ENCODE measurements at places on chromosomes 5 and 9.

- DNase-seq, result no peak
These were observed 199.4 kb downstream of the ARRDC3 start for GRCh38 chr5:91183743-91184142.

DNA sequence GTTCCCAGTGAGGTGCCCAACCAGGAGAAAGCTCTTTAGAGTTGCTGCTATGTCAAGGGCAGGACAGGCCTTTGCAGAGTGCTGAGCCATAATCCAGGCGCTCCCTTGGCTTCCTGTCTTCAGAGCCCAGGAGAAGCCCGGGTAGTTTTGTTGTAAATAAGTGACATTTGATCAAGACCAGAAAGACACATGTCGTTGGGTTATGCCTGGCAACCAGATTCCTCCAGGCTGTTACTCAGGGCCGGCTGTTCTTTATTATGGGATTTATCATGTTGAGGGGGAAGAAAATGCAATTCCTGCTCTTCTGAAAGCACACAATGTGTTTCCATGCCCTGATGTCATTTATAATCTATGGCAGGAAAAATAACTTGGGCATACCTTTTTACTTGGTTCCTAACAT, 39.3 kb upstream of the SEMA4D start:
- no peak for DNase-seq

- no peak for DNase-seq
These were observed 16.6 kb downstream of the F2R start for GRCh38 chr5:76732405-76733048.

- DNase-seq, result peak; percentile 17
These were observed 59.2 kb upstream of the TRAF1 start for GRCh38 chr9:120985819-120986222.

DNA sequence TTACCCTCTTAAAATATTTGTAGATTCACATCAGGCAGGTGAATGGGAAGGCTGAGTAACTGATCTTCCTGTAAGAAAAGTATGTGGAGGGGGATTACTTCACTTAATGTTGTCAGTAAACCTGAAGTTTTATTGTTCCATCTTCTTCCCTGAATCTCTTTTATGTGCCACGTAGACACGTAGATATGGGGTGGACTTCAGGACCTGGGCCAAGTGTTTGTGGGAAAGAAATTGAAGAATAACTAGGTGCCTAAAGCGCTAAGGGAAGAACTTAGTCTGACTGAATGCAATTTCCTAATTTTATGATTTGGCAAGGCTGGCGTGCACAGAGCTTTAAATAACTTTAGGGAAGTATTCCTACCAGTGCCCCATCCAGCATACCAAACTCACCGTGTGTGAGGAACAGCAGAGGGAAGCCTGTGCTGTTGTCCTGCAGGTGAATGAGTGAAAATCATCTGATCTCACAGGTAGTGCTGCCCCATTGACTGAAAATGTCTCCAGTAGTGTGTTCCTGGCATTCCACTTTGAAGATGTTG, 323.4 kb downstream of the KDM4C start:
- DNase-seq, result no peak

DNA sequence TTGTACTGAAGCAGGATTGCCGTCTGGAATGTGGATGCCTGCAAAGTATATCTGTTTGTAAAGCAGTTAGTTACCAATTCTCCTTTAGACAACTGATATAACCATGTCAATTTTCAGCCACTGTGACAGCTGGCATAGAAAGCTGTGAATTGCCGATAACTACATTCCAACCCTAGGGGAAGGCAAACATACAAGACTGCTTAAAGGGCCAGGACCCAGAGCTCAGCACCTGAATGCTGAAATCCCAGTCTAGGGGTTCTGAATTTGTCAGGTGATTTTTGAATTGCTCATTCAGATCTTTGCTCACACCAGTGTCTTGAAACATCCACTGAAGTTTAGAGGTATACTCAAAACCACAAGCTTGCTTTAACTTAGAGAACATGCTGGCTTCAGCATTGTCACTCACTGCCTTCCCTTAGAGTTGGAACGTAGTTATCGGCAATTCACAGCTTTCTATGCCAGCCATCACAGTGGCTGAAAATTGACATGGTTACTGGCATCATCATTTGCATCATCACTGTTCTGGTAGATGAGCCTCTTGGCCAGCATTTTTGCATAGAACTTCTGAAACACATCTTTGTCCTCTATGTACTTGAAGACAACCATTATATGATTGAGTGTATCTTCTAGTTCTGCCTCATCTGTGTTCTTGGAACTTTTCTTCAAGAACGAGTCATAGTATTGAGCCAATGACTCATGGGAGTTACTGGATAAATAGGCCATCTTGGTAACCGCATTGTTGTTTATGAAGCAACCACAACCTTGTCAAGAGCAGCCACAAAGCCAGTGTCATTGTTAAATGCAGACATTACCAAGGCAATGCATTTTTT, 82.1 kb downstream of the CCDC192 start:
- DNase-seq, result peak; percentile 35

- no peak for DNase-seq
These were observed 81.5 kb upstream of the GRHPR start for GRCh38 chr9:37340961-37341360.

DNA sequence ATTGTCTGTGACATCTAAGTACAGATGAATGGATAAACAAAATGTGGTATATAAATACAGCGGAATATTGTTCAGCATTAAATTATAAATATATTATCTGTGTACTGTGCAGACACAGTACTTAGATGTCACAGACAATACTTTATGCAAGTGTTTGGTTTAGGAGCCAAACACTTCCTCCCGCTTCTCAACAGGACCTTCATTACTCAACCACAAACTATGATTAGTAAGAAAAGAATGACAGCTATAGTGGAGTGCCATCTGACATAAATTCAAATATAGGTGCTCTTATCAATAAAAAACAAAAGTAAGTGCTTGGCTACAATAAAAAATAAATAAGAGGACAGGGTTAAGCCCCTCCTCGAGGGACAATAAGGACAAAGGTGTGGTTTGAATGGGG, 38.9 kb upstream of the STX17 start:
- DNase-seq, result no peak

- no peak for DNase-seq
These were observed 9.3 kb downstream of the OR1N2 start for GRCh38 chr9:122562134-122562760.

DNA sequence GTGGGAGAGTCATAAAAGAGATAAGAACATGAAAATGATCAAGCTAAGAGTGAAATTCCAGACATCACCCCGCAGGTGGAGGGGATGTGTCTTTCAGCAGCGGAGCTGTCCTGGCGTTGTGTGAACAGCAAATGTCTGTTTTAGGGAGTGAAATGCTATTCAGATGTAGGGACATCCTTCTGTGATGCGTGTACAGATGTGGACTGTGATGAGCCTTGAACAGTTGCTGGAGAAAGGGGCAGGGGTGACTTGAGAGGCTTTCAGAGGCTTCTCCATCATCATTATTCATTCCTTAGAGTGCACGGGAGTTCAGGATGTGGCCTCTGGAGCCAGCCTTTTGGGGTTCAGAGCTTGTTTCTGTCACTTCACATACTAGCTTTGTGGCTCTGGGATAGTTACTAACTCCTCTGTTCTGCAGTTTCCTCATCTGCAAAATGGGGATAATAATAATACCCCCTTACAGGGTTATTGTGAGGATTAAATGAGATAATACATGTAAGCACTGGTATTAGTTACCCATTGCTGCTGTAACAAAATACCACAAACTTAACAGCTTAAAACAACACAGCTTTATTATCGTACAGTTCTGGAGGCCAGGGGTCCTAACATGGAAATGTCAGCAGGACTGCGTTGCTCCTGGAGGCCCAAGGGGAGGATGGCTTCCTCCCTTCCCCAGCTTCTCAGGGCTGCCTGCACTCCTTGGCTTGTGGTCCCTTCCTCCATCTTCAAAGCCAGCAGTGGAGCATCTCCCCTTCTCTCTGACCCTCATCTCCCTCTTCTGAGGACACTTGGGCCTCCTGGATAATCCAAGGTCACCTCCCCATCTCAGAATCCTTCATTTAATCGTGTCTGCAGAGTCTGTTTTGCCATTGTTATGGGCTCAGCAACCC, 9.4 kb downstream of the TRAF1 start:
- no peak for DNase-seq

- DNase-seq, result no peak
These were observed 12.8 kb upstream of the ANGPTL2 start for GRCh38 chr9:127135056-127135745.

GRCh38 chr9:90017679-90018078, 412.9 kb downstream of the GADD45G start:
- no peak for DNase-seq

GRCh38 chr5:147483961-147484707, 25.7 kb downstream of the DPYSL3 start:
- DNase-seq, result peak; percentile 99

DNA sequence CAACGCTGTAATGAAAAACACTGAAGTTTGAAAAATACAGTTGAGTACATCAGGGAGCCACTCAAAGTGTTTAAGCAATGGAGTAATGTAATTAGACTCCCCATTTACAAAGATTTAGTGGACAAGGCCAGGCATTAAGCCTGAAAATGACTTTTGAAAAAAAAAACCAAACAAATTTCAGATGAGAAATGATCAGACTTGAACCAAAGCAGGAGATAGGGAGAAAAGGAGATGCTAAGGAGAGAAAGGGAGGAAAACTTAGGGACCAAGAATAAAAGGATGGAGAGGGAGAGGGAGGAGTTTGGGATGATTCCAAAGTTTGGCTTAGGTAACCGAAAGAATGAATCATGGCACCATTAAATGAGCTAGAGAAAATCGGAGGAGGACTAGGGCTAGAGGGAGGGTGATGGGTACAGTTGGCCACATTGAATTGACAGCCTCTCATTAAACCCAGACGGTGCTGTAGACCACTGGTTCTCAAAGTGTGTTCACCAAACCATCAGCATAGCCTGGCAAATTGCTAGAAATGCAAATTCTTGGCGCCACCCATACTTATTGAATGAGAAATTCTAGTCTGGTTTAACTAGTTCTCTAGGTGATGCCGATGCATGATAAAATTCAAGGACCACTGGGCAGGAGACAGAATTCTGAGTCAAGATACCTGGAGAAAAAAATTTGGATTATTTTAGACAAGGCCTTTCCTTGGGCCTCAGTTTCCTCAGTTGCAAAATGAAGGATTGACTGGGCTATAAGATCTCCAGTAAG, 6.2 kb upstream of the CPEB4 start:
- no peak for DNase-seq

DNA sequence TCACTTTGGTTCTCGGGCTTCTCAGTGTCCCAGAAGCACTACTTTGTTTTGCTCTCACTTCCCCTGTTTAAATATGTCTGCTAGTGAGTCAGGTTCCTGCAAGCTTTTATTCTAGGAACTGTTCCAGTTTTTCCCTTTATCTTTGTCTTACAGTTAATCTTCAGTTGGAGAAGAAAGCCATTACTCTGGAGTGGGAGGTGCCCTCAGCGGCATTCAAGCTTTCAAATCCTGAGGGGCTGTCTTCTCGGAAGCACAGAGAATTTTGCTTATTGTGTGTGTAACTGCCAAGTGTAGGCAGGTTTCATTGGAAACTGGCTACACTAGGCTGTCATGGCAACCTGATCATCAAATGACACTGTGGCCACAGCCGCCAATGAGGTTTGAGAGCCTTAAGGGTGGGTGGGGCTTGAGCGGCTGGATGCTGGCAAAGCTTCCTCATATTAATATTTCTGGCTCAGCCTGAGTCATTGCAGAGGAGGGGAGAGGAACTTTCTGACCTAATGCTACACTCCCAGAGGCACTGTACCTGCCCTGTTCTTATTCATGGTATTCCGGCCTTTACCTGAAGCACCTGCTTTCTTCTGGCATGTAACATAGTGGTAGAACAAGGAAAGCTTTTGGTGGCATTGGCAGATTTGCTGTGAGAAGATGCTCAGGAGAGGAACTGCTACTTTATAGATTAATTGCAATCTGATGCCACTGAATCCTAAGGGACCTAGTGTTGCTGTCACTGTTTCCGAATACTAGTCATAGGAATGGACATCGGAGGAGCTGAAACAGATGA, 26.3 kb downstream of the SLC25A25 start:
- DNase-seq, result peak; percentile 93

DNA sequence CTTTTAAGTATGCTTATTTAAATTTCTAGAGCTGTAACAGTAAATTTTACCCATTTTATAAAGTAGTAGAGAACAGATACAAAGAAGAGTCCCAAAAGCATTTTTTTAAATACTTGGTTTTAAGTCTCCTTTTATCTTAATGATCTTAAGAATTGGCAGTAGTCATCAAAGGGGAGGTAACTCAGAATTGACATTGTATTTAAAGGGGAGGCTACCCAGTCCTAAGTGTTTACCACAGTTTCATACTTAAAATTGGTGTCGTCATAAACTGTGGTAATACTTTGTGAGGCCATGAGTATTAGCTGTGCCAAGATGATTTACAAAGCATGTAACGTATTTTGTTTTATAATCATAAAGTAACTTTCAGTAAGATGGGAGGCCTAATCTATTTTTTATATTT, 14.8 kb downstream of the SLC25A46 start:
- DNase-seq, result no peak

DNA sequence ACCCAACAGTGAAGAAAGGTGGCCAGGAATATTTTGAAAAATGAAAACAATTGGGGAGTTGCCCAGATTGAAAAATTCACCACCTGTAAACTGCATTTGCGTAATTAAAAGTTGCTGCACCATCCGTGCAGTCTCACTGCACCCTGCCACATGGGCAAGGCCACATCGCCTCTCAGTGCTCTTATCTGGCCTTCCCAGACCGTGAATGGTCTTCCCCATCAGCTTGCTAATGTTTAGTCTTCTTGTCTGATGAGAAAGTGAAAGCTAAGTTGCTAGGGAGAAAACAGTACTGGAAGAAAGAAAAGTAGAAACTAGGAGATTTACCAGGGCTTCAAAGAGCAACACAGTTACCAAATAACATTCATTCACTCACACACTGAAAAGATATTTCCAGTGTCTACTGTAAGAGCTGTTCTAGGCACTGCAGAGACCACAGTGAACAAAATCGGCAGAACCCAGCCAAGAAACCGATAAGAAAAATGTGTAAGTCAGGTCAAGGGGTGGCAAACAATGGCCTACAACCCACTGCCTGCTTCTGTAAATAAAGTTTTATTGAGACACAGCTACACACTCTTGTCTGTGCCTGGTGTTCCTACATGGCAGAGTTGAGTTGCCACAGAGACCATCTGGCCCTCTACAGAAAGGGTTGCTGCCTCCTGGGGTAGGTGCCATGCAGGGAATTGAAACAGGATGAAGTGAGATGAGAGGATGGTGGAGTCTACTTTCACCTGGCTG, 51.2 kb upstream of the CTSL start:
- no peak for DNase-seq

- no peak for DNase-seq
These were observed 141.6 kb upstream of the IL12B start for GRCh38 chr5:159471904-159472303.

DNA sequence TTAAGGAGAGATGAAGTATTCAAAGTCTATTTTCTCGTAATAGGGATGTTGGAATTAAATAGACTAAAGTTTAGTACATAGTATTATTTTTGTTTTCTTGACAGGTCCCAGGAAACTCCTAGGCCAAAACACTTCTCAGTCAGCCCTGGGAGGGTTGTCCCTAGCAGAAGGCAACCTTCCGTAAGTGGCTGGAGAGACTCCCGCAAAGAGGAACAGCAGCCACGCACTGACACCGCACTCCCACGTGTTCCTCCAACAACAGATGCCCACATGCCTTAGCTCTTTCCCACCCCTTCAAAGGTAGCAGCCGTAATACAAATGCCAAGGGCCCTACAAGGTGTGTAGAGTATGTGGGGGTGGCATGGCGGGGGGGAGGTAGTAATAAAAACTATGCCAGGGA, 28.4 kb downstream of the PCDHGC5 start:
- no peak for DNase-seq
